ENCODE measurements at places on chromosomes 16 and 17.

DNA sequence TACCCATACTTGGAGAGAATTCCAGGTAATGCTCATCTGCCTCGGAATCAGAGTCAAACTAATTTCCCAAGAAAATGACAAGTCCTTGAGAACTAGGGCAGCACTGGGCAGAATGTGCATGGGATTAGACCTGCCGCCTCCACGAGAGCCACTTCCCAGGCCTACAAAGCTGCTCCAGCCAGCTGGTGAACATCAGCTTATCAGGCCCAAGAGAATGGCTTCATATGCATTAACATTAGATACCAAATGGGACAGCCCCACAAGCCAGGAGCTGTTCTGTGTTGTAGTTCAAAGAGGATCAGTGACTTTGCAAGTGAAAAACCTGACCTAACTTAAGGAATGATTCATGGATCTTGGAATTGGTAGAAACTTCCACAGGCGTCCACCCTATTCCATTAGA is 203.3 kb downstream of the CYLD start:
- no peak for DNase-seq

DNA sequence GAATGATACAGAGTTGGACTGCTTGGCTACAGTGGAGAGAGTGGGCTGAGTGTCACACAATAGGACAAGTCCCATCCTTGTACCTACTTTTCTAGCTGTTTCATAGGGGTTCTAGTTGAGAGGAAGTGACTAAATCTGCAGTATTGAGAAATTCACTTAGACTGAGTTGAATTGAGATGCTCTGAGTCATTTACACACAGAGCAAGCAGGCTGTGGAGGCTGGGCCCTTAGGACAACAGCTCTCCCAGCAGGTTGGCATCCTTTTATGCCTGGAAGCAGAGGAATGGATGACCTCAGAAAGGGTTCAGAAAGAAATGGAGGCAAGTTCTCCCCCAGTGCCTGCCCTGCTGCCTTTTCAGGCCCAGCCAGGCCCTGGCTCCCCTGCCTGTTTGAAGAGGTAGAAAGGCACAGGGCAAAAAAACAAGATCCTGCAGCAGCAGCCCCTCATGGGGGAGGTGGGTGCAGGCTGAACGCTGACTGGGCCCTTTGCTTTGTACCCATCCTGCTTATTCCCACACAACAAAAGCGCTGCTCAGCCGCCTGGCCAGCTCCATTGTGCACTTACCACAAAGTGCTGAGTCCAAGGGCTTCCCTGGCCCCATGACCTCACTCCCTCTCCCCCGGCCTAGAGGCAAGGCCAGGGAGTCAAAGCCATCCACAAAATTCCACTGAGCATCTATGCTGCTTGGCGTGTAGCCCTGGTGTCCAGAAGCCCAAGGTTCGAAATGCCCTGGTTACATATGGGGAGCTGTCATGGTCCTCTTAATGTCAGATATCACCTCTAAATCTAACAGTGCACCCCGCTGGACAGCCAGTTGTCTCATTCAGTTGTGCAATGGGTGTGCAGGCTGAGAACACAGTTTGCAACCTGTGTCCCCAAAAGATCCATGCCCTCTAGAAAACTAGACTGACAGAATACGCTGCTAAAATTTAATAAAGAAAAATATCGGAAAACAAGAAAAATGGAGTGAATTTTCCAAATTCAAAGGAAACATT is 5.4 kb upstream of the CRYBA1 start:
- peak; percentile 98 for DNase-seq

- DNase-seq = no peak
These were observed 4.7 kb upstream of the SLC13A2 start for GRCh38 chr17:28468781-28469180.

- DNase-seq = no peak
These were observed 32.7 kb downstream of the STAT5B start for GRCh38 chr17:42243493-42243982.

GRCh38 chr17:588519-588918 is 126.1 kb downstream of the VPS53 start:
- DNase-seq = no peak

DNA sequence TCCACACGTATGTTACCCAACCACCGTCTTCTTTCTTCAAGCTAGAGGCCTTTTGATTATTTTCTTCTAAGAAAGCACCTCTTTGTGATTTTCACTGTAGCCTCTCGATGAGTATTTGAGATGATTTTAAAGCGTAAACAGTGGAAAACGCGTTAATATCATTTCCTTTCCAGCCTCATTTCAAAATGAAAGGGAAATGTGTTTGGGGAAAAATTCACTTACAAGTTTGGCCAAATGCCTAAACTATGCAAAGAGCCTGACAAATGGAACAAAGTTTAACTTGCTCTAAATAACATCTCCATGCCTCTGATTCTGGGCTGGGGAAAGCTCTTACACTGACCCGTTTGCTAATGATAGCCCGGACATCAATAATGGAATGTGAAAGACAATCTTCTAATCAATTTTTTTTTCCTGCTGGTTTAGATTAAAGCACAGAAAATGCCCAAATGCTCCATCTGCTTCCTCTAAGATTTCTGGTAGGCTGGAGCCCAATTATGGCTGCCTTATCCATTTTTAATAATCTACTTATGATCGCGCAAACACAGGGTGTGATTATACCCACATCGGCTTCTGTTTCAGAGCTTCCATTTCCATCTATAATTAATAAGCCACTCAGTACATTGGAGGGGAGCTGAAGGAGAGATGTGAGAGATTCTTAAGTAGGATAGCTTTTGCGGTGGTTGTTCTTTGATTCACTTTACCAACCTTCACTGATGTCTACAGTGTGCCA is 43.5 kb downstream of the HS3ST2 start:
- no peak for DNase-seq

DNA sequence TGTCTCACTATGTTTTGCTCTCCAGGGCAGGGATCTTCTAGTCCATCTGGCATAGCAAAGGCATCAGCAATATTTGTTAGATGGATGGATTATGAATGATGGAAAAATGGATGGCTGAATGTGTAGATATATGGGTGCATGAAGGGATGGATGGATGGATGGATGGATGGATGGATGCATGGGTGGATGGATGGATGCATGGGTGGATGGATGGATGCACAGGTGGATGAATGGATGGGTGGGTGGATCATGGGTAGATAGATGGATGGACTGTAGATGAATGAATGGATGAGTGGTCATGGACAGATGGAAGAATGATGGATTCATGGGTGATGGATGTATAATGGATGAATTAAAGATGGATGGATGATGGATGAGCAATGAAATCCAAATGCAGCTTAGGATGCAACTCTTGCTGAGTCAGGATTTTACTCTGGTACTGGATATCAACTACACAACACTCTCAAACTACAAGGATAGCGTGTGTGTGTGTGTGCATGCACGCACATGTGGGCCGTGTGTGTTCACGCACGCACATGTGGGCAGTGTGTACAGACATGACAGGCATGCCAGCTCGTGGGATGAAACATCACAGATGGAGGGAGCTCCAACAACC is 34.0 kb downstream of the GSG1L start:
- DNase-seq = no peak

- no peak for DNase-seq
These were observed 128.0 kb upstream of the CACNG5 start for GRCh38 chr17:66706851-66707450.

DNA sequence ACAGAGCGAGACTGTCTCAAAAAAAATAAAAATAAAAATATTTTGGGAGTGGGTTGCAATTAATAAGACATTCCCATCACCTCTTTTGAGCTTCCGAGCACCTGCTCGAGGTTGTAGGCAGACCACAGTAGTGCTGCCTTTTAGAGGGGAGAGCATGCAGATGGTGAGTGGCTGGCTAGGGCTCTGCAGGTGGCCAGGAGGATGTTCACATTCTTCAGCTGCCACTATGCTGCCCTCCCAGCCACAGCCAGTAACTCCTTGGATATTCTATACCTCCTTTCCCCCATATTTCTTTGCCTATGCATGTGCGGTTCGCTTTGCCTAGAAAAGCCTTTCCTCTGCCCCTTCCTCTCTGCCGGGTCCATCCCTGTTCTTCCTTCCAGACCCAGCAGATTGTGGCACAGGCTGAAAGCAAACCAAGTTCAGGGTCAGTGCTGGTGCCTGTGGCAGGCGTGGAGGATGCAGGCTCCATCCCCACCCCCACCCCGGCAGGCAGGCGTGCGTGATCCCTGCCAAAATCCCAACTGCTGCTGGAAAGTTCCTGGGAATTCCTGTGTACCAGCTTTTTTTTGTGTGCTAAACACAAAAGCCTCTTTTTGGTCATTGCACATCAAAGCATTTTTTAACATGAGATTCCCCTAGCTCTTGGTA is 33.8 kb upstream of the CMIP start:
- DNase-seq = no peak

DNA sequence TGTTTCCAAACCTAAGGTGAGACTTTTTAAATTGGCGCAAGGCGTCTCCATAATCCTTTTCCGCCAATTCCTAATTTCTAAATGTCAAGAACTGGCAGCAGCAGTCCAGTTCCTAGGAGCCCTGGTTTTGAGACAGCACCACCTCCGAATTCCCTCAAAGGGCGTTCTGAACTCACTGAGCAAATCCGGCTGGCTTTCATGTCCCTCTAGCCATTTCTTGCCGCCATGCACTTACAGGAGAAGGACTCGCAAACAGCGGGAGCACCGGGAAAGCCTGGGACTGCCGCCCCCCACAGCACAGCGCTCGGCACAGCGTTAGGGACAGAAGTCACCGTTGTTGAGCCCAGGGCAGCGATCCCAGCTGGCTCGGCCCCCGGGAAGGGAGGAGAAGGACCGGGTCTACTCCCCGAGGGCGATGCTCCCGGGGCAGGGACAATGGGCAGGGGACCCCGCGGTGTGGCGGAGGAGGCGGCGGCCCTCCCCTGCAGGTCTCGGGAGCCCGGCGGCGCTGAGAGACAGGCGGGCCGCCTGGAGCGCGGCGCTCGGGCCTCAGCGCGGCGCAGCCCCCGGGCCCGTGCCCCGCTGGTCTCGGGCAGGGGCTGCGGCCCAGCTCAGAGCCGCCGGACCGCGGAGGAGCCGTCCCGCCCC is 545 bp downstream of the ARHGAP17 start:
- DNase-seq = peak; percentile 46

All from HCEC 1CT (cell line).